ENCODE measurements at places on chromosomes 7 and 10.

- no peak for DNase-seq
Observed at GRCh38 chr7:38858259-38858884, 50.6 kb downstream of the VPS41 start.

DNA sequence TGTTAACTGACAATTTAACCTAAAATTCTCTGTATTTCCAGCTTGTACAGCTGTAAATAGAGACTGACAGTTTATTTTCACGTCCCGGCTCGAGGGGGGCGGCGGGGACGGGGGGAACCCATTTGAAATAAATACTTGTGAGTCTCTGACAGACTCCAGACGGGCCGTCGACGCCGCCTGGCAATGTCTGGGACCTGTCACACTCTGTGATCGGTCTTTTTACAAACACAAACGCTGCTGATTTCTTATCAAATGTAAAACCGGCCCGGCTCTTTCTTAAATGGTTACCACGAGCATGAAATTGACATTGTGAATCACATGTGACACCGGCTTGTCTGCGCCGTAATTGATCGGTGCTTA, 57.0 kb downstream of the UNCX start:
- DNase-seq, result no peak

- DNase-seq, result no peak
Observed at GRCh38 chr10:45424668-45425404, 50.8 kb downstream of the ALOX5 start.

- DNase-seq, result no peak
Observed at GRCh38 chr7:152893801-152894294, 134.3 kb downstream of the ACTR3B start.

DNA sequence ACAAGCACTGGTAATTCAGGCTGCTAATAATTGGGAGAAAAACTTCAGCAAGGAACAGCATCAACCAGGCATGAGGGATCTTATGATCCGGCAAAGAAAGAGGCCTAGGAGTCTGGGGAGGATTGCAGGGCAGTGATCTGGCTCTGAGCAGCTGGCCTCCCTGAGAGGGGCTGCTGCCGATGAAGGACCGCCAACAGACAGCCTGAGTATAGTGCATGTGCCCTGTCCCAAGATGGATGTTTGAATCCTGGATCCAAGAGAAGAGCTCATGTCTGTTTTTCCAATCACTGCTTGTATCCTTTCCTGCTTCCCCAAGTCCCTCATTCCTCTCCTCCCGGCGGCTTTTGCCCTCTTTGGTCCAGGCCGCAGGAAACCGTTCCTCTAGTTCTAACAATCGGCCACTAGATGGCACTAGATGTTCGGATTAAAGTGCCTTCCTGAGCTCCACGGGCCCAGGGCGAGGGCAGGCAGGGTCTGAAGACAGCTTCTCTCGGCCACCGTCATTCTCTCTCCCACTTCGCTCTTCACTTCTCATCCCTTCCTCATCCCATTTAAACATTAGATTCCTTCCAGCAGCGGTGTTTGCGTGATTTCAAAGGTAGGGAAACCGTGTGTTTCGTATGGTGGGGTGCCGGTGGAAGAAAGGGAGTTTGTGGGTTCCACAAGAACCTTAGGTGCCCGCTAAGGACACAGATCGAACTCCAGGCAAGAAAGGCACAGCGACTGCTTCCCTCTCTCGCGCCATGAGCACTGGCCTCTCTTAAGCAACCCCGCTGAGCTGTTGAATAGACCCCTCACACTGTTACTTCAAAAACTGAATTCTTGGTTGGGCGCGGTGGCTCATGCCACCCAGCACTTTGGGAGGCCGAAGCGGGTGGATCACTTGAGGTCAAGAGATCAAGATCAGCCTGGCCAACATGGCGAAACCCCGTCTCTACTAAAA, 82.4 kb downstream of the ADCYAP1R1 start:
- no peak for DNase-seq

DNA sequence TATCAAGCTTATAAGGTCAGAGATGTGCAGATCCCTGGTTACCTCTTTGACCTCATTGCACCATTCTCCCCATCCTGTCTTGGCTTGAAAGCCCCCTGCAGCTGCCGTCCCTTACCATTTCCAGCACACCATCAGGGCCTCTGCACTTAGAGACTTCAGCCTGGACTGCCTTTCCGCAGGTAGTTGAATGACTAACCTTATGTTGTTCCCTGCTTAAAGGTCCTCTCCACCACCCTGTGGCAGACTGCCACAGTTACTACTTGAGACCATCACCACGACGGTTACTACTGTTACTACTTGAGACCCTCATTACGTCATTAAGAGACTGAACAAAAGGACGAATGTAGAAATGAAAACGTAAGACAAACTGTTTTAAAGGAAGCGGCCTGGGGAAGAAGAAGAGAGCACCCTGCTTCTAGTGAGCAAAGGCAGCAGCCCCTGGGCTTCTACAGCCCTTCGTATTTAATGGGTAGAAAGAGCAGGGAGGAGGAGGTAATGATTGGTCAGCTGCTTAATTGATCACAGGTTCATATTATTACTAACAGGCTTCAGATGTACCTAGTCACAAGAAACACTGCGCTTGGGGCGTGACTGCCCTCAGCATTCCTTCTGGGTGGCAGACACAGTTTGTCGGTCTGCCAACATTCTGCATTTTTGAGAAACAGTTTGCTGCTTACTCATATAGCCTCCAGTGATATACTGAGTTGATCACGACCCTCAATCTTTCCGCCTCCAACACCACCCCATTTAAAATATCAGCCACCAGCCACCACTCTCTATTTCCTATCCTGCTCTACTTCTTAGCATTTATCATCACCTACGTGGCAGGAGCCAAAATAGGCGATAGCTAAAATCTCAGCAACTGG, 74.1 kb upstream of the PARD3 start:
- DNase-seq, result no peak

- no peak for DNase-seq
Observed at GRCh38 chr7:45699015-45699309, 124.8 kb downstream of the ADCY1 start.
